Esophagus squamous epithelium (tissue), 5 donors: ENCODE measurements at places on chromosomes 7 and 10.

DNA sequence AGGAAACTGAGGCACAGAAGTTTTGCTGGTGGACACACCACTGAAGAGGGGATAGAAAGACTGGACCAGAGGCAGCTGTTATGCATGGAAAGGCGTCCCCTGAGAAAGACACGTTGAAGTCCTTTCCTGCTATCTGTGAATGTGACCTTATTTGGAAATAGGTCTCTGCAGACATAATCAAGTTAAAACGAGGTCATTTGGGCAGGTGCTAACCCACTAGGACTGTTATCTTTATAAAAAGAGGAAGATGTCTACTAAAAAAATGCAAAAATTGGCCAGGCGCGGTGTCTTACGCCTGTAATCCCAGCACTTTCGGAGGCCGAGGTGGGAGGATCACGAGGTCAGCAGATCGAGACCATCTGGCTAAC lies 31.6 kb downstream of the ELMO1 start:
- no peak for DNase-seq

DNA sequence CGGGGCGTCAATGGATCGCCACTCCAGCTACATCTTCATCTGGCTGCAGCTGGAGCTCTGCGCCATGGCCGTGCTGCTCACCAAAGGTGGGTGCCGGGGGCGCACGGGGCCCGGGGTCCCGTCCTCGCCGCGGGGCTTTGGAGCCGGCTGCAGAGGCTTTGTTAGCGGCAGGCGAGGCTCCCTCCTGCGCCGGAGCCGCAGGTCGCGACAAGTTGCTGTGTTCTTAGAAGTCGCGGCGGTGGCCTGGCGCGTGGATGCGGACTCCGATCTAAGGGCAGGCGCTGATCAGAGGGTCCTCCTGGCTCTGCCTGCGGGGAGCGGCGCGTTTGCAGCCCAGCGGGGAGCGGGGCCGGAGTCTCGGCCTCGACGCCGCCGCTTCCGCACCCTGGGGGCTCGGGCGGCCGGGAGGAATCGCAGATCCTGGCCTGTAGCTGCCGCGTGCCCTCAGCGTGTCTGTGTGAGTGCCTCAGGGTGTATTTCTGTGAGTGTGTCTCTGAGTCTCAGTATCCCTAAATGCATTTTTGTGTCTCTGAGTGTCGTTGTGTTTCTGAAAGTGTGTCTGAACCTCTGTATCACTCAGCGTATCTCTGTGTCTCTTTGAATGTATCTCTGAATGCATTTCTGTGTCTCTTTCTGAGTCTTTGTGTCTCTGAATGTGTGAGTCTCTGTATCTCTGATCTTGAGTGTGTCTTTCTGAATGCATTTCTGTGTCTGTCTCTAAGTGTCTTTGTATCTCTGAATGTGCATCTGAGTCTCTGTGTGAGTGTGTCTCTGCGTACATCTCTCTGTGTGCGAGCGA lies 766 bp downstream of the BAMBI start:
- no peak for DNase-seq

DNA sequence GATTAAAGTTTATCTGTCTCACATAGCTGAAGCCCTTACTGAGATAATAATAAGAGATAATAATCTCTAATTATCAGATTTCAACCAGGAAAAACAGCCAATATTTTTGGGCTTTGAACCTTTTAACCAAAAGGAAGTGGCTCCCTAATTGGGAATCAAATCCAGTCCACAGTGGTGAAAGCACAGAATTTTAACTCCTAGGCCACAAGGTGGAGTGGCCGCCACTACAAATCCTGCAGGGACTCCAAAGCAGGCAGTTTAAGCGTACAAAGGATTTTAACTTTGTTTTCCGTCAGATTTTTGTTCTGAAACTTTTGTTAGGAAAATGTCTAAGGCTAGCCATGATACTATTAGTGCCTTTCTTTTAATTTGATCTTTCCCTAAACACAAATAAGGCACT lies 99.6 kb upstream of the CCNY start:
- DNase-seq, result no peak

DNA sequence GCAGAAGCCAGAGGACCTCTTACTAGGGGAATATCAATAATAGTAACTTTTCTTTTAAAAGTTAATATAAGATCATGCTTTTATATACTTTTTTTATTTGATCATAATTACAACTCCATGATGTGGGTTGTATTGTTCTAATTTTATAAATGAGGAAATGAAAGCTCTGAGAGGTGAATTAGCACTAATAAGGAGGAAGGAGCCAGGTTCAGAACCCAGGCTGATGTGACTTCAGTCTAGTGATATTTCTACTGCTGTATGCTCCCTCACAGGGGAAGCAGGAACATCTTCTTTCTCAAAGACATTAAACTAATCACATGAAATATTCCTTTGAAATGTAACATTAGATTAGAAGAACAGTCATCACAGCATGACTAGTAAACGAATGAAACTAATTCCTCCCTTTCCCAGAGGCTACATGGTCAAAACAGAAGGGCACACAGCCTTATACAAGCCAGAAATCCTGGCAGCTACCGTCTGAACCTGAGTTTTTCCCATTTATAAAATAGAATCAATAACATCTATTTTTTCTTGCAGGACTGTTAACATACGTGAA lies 81.4 kb upstream of the GJD4 start:
- DNase-seq, result no peak

GRCh38 chr7:105267244-105267643 lies 121.5 kb downstream of the SRPK2 start:
- DNase-seq, result no peak

DNA sequence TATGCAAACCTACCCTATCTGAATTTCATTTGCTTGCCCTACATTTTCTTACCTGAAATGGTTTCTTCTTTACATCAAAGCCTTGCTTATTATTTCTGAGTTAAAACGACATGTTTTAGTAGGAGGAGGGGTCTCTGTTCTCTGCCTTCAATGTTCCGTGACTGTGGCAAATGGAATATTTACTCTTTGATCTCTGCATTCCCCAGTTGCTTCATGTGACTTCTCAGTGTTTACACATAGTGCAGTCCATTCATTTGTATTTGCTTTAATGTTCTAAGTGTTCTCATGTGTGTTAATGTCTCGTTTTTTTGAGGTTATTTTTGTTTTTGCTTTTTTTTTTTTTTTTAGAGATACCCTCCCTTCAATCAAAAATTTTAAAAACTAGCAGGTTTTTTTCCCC lies 75.8 kb downstream of the GNAI1 start:
- no peak for DNase-seq

DNA sequence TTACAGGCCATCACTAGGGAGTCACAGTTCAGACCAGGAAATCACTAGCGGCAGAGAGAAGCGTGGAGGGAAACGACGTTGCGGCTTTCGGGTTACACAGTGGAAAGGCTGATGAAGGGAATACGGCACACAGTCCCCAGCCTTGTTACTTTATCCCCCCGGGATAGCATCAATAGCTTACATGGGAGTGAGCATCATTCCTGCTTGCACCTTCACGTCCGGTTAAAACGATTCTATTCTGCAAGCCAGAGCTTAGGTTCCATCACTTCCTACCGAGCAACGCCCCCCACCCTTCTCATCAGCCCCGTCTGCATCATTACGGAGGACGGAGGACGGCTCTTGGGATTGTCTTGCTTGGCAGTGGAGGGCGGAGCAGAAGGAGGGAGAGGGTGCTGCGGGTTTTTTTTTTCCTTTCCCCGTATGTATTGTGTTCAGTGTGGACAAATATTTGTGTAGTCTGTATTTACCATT lies 124.9 kb downstream of the CLEC2L start:
- no peak for DNase-seq

DNA sequence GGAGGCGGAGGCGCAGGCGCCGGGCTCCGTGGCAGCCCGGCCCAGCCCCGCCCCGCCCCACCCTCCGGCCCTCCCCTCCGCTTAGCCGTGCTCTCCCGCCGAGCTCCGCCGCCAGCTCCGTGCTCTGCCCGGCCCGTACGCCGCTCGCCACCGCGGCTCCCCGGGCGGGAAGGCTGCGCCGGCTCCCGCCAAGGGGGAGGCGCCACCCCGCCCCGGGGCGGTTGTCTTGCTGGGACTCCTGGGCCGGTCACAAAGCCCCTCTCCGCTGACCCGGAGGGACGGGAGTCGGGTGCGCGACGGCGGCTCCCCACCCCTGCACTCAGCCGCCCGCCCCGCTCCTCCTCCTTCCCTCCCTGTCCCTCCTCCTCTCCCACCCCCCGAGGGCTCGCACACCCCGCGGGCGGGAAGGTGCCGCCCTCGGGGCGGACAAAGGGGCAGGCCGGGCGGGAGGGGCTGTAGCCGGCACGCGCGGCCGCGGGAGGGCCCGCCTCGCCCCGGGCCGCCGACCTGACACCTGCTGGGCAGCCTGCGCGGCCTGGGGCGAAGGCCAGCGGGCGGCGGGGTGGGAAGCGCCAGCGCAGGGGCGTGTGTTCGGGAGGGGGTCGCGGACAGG lies 11.5 kb upstream of the SP8 start:
- no peak for DNase-seq

GRCh38 chr10:31262672-31263071 lies 56.3 kb upstream of the ZEB1 start:
- DNase-seq, result no peak

DNA sequence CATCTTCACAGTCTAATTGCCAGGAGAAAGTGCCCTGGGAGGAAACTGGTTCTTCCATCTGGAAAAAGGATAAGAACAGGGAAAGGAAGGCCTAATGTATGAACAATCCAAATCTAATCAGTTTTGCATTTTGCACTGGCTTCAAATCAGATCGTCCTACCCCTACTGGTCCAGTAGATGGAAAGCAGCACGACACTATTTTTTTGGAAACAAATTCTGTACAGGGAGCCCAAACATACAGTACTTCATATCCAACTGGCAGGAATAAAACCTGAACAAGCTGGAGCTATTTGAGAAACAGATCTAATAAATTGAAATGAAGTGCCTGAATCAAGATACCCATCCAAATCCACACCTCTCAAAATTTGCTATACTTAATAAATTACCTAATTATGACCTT lies 36.5 kb downstream of the ETV1 start:
- DNase-seq, result no peak

GRCh38 chr7:137937202-137937560 lies 64.7 kb downstream of the CREB3L2 start:
- no peak for DNase-seq

DNA sequence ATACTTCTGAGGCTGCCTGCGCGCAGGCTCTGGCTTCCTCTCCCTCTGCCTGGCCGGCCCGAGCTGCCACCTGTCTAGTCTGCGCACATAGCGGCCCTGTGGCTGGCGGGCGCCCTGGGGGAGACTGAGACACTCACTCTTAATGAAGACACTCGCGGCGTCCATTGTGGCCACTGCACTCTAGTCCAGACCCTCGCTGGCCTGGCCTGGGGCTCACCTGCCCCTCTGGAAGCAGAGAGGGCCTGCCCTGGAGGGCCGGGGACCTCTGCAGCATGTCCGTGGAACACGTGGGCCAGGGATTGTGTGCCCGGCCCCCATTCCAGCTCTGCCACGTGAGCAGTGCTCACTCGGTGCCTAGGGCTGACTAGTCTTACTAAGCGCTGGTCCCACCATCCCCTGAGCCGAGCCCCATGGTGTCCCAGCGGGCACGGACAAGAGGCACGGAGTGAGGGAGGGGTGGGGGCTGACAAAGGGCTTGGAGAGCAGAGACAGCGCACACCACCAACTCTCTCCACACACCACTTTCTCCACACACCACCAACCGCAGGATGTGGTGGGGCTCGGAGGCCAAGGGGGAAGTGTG lies 149.3 kb downstream of the ELFN1 start:
- DNase-seq, result no peak

DNA sequence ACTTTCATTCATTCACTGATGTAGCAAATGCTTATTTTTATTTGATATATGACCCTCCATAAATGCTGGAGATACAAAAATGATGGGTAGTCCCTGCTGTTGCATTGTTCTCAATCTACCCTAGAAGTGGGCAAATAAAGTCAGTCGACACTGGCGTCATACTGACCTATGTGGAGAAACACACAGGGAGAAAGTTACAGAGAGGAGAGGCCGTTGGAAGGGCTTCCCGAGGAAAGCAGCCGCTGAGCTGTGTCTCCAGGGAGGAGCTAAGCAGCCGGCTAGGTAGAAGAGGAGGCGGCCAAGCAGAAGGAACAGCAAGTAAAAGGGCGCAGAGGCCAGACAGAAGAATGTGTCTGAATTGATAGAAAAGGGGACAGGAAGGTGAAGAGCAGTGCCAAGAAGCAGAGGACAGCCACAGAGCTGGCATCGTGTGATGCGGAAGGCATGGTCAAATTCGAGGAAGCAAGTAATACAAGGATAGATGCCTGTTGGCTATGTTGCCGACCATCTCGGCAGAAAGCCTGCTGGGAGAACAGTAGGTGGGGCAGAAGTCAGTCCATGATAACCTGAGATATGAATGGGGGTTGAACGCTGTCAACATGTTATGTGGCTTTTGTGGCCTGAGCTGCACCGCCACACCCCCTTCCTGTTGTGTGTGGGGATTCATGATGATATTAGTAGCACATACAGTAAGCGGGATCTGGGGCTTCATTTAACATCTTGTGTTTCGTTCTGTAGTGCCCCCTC lies 25.9 kb downstream of the ST8SIA6 start:
- no peak for DNase-seq

DNA sequence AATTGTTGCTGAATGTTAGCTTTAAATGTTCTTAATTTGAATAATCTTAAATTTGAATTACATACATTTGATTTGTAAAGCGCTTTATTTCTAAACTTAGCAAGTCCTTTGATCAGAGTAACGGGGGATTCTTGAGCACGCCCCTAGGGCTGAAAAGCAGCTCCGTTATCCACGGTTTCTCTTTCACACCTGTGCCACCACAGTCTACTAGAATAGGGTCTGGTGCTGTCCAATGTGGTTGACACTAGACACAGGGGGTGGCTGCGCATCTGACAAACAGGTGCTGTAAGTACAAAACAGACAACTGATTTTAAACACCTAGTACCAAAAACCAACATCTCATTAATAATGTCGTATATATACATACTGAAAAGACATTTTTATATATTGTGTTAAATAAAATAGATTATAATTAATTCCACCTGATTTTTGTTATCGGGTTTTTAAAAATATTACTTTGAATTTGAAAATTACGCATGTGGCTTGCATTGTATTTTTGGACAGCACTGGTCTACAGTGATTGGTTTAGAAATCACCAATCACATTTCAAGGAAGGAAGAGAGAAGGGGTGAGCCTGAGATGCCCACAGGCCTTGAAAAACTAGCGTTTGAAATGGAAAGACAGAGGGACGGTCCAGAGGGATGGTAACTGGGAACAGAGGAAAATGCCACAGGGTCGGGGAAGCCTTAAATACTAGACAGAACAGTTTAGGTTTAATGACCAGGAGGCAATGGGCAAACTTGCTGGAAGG lies 7.3 kb downstream of the SEPHS1 start:
- no peak for DNase-seq

DNA sequence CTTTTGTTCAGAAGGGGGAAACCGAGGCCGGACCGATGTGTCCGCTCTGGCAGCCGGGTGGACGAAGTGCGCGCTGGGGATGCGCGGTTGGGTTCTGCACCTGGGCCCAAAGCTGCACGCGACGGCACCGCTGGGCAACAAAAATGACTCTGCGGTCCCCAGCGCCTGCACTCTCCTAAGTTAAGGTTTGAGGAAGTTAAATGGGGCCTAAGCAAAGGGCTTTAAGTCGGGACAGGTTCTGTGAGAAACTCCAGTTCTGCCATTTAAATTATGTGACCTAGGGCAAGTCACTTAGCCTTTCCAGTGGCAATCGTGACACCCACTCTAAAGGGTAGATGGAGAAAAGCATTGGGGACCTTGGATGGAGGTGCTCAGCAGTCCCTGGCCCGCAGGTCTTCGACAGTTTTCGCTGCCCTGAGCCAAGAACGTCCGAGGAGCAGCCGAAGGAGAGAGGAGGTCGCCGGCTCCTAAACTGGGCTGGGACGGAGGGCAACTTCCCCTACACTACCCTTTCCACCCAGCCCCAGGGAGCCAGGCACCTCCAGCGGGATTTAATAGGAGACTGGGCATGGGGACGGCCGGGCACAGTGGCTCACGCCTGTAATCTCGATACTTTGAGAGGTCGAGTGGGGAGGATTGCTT lies 534 bp upstream of the ACBD5 start:
- DNase-seq, result no peak
